Myocyte (in vitro differentiated cells): ENCODE measurements at places on chromosomes 4 and X. TPM values are rescaled to one million over a fixed set of nuclear protein-coding genes. Genes with fewer than 3 reads are reported as not detected.

- peak; percentile 68 for DNase-seq
Measured at GRCh38 chr4:153204247-153204671, at the start of gene TRIM2. TRIM2 (plus strand) TSS chr4:153204443; CDS start chr4:153204531, 88 bp downstream.

Gene CSAG1
- not detected in 2 replicates for total RNA-seq

Gene DCAF8L2
- not detected in 2 replicates for total RNA-seq

GRCh38 chr4:67714248-67714583 lies 13.3 kb upstream of the UBA6 start:
- DNase-seq, result no peak

GRCh38 chr4:24840362-24840761 lies 45.0 kb downstream of the SOD3 start:
- no peak for DNase-seq

GRCh38 chr4:87838890-87839591 lies 6.3 kb downstream of the MEPE start:
- DNase-seq, result peak; percentile 32

- no peak for DNase-seq
Measured at GRCh38 chr4:159944477-159944876, 841.6 kb downstream of the RAPGEF2 start.

- DNase-seq, result no peak
Measured at GRCh38 chr4:72313121-72313520, 255.9 kb downstream of the ADAMTS3 start.

DNA sequence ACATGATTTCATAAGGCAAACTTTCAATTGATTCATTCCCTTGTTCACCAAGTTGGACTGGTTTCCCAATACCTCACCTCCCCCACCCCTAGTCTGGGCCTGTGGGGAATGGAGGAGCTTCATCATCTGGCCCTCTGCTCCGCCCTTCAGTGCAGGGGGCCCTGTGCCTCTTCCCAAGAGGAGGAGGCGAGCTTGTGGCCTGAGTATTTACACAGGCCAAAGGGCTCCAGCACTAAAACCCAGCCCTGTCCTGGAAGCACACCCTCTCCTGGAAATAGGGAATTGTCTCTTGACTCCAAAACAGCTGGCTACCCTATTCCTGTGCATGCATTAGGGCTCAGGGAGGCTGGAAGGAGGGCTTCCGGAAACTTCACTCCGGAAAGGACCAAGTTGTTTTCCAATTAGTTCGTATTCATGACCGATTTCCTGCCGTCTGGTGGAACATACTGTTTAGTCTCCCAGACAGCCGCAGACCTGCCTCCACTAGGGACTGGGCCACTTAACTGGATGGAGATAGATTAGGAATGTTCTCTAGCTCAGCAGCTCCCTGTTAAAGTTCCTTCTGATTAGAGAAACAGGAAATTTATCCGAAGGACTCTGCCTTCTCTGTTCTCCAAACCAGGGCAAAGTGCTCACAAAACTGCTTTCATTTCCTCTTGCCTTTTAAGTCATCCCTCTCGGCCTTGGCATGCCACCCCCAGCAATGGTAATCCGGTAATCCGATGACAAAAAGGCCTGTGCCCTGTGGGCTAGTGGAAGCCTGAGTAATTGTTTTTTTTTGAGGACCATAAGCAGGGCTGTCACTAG lies 5.8 kb downstream of the SRPX2 start:
- DNase-seq, result peak; percentile 83

Gene SPANXN3
- not detected in 2 replicates for total RNA-seq

DNA sequence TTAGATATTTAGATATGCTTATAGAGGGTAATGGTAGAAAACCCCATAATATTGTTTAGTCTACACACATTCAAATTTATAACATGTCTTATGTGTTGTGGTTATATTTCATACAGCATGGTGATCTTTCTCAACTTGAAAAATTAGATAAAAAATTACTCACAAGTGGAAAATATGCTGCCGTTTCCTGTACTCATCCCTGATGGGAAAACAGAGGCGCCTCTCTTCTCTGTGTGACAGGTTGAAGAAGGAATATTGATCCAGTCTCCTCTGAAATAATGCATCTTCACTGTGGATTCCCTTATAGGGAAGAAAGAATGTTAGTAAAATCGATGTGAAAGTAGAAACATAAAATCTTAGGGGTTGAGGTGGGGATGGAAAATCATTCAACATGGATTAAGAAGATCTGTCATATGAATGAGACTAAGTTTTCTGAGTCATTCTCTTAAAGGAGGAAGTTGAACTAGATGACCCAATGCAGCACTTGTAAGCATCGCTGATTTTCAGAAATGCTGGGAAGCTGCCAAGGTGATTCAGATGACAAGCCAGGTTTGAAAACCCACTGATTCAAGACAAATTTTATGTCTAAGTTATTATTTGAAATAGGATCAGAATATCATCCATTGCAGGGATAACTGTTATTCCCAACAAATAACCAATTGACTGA lies 70.7 kb downstream of the ANKRD50 start:
- peak; percentile 50 for DNase-seq
